ENCODE measurements at places on chromosomes 5 and 9.

- DNase-seq = no peak
Measured at GRCh38 chr9:21995666-21996398, 1.2 kb downstream of the CDKN2B-AS1 start.

DNA sequence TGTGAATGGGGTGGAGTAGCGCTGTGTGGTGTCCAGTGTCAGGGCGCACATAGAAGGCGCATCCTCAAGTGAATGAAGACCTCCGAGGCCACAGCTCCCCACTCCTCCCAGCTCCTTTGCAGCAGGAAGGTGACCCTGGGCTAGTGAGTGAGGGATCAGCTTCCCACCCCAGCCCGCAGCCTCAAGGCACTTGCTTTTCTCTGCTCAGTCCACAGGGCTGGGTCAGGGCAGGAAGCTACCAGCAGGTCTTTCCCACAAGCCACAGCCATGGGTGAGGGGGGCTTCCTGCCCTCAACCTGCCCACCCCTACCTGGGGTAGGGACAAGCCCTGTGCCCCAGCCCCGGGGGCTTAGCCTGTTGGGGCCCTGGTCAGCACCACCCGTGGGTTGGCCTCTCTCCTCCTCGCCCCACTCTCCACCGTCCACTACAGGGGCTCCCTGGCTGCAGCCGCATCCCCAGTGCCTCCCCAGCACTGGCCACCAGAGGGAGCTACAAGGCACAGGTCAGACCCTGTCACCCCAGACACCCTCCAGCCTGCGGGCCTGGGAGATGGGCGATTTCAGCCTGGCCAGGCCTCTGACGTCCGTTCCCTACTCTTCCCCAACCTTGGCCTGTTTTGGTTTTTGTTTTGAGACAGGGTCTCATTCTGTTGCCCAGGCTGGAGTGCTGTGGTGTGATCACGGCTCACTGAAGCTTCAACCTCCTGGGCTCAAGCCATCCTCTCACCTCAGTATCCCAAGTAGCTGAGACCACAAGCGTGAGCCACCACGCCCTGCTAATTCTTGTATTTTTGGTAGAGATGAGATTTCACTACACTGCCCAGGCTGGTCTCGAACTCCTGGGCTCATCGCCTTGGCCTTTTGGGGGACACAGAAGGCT, 1.3 kb upstream of the ABCA2 start:
- DNase-seq = no peak

DNA sequence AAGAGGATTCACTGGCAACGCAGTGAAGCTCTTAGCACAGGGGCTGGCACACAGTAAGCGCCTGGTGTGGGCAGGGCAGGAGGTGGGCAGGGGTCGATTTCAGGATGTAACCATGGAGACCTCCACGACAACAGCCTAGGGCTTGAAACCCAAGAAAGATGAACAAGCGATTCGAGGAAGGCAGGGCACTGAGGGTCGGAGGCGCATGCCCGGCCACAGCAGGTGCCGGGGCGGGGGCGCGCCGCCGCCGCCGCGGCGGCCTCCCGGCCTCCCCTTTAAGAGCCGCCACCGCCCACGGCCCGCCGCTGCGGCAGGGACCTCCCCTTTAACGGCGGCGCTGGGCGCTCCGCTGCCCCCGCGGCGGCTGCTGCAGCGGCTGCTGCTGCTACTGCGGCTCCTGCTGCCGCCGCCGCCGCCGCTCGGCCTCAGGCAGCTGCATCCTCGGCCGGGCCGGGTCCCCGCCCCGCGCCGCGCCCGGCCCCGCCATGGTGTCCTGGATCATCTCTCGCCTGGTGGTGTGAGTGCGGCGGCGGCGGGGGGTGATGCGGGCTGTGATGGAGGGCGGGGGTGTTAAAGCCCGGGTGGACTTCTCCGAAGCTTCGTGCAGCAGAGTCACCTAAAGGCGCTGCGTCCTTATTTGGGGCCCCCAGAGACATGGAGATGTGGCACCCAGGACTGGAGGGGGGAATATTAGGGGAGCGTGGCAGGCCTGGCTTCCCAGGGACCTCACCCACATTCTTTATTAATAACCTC, at the start of gene REEP2:
Gene REEP2 (plus strand): TSS at position 334 of the 753 bp plus-strand sequence. CDS start 152 bp downstream, at position 486.
- DNase-seq = peak; percentile 10

DNA sequence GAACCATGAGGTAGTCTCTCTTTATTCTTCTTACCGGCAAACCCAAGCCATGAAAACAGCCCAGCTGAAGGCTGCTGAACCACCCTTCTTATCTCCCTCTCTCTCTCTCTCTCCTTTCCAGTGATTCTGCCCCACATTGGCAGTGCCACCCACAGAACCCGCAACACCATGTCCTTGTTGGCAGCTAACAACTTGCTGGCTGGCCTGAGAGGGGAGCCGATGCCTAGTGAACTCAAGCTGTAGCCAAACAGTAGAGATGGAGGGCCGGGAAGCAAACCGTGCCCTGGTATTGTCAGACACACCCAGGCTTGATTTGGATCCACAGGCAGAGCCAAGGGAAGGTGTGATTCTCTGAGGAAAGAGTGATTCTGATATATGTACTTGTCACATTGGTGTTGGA, 14.0 kb downstream of the GRHPR start:
- no peak for DNase-seq

DNA sequence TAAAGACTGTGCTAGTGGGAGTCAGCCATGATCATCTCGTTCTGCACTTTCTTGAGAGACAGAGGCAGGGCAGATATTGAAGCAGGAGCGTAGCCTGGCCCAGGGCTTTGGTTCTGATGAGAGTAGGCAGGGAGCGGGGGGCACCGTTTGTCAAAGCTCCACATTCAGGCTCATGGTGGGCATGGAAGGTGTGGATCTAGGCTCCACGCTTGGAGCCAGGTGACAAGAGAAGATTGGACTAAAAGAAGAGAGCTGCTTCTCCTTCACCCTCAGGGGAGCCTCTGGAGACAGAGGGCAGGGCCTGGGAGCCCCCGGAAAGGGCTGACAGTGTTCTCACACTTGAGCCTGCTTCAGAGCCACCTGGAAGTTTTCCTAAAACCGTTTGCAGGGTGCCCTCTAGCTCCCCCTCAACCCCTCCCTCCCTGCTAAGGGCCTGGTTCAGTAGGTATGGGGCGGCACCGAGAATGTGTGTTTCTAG, 24.7 kb upstream of the FCN2 start:
- DNase-seq = no peak

DNA sequence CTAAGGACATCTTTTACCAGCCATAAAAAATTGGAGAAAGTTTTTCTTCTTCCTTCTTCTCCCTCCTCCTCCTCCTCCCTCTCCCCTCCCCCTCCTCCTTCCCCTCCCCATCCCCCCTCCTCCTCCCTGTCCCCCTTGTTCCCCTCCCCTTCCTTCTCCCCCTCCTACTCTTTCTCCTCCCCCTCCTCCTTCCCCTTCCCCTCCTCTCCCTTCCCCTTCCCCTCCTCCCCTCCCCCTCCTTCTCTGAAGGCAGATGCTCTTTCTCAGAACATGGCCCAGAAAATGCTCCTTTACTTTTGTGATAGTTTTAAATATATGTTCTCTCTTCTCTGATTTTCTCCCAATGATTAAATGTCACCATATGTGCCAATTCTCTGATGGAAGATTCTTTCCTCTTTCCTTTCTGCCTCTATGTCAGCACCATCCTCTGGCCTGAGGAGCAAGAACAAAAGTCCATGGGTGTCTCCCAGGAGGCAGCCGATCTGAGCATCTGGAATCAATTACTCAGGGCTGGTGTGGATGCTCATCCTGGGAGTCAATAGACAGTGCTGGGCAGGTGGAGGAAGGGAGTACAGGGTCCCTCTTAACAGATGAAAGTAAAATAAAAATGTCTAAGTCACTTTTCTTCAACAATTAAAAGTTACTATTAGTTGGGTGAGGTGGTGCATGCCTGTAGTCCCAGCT, 63.0 kb upstream of the GNA14 start:
- no peak for DNase-seq

GRCh38 chr5:79241535-79241979, 5.6 kb downstream of the JMY start:
- DNase-seq = no peak

DNA sequence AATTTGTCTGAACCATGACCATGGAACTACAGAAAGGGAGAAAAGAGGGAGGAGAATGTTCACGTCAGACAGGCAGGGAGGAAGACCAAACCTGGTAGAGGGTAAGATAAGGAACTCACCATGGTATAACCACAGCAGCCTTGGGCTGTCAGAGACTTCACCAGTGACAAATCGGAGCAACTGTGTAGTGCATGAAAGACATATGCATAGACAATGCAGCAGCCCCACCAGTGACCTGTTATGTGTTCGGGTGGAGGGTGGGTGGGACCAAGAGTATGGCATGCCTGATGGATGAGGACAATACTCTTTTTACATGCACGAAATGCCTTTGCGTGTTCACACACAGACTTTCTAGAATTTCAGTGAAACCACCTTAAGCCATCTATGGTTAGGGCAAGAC, 221.8 kb upstream of the RASEF start:
- DNase-seq = no peak

DNA sequence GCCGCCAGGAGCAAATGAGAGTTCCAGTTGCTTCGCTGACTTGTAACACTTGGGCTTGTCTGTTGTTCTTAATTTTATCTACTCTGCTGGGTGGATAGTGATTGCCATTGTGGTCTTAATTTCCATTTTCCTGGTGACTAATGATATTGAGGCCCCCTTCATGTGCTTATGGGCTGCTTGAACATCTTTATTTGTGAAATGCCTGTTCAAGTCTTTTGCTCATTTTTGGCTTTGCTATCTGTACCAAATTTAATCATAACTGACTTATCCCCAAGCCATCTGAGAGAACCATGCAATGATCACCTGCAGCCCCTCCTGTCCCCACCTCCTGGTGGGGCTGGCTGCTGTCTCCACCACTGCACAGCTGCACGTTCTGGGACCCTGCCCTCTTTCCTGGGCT, 20.5 kb downstream of the STC2 start:
- no peak for DNase-seq

GRCh38 chr5:78509145-78509865, 139.3 kb downstream of the LHFPL2 start:
- DNase-seq = peak; percentile 22

- DNase-seq = no peak
Measured at GRCh38 chr5:97078958-97079743, 63.3 kb downstream of the LIX1 start.

GRCh38 chr5:135436951-135437418, 10.2 kb downstream of the DCANP1 start:
- no peak for DNase-seq

- DNase-seq = no peak
Measured at GRCh38 chr5:87313216-87313615, 45.5 kb downstream of the RASA1 start.

- DNase-seq = no peak
Measured at GRCh38 chr9:136828474-136829140, 13.7 kb upstream of the AJM1 start.

- DNase-seq = no peak
Measured at GRCh38 chr5:157997991-157998504, 139.1 kb upstream of the CLINT1 start.

DNA sequence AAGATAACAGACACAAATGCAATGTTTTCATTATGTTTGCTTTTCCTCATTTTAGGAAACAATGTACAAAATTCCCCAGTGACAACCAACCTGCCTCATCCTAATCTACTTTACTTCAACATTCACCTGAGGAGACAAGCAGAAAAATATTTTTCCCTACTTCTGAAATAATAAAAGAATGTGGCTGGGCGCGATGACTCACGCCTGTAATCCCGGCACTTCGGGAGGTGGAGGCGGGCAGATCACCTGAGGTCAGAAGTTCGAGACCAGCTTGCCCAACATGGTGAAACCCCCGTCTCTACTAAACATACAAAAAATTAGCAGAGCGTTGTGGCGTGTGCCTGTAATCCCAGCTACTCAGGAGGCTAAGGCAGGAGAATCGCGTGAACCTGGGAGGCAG, 36.9 kb downstream of the MYO10 start:
- DNase-seq = no peak

- no peak for DNase-seq
Measured at GRCh38 chr5:159850160-159850559, 66.1 kb upstream of the ADRA1B start.

DNA sequence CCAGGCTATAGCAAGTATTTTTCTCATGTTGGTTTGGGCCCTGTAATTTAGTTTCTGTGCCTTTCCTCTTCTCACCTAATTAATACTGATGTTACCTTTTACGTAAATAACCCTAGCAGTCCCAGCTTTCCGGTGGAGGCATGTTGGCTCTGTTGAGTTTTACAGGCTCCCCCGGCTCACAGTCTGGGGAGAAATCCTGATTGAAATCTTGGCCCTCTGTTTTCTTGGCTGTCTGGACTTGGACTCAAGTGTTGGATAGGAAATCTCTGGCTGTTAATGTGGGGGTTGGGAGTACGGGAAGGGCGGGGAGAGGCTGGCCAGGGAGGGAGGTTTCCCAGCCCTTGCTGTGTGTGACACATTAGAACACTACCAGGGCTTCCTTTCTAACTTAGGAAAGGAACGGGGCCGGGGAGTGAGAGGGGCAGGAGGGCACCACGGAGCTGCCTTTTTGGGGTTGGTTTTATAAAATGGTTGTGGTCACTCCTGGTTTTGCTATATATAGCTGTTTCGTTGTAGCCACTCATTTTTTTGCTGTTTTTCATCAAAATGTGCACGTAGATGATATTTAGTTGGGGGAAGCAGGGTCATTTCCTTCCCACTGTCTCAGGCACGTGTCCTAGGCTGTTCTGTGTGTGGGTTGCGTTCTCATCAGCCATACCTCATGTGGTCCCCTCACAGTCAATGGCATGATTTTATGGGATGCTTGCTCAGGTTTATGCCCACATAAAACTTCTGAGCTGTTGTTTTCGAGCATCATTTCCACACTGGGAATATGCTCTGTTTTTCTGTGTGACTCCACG, 11.0 kb downstream of the TRIO start:
- no peak for DNase-seq

GRCh38 chr5:38265546-38266179, 7.3 kb downstream of the EGFLAM start:
- no peak for DNase-seq

GRCh38 chr9:109499093-109499630, 1.1 kb upstream of the PTPN3 start:
- no peak for DNase-seq

DNA sequence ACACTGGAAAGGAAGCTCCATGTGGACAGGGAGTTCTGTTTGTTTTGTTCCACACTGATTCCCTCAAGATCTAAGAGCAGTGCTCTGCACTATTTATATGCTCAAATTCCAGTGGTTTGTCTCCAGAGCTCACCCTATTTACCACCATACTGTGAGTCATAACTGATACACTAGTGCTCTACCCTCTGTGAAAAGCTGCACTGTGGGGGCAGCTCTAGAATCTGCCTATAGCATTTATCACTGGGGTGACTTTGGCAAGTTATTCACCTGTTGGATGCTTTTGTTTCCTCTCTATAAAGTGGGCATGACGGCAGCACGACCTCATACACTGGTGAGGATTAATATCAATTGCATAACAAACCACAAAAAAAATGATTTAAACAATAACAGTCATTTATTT, 307.8 kb downstream of the NR2F1-AS1 start:
- no peak for DNase-seq

GRCh38 chr5:160199410-160199911, 29.8 kb upstream of the FABP6 start:
- DNase-seq = no peak

All from NCI-H1436 treated with DMSO at 0.1 percent for 48 hours (cell line).